ENCODE measurements at places on chromosomes 3 and 15.

DNA sequence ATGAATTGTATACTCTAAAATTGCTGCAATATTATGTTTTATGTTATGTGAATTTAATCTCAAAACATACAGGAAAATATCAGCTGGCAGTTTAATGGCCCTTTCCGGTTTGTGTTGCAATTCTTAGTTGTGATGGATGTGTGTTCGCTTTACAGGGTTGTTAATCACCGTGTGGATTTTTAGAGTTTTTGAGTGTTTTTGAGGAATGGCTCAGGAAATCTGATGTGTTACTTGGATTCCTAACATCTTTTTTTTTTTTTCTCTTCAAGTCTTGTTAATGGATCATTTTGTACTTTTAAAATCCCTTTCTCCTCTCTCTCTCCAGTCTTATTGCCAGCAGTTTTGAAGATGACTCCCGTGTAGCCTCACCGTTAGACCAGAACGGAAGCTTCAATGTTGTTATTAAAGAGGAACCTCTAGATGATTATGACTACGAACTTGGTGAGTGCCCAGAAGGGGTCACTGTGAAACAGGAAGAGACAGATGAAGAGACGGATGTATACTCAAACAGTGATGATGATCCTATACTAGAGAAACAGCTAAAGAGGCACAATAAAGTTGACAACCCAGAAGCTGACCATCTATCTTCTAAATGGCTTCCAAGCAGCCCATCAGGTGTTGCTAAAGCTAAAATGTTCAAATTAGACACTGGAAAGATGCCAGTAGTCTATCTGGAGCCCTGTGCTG, 35.7 kb downstream of the MGA start:
- DNase-seq, result peak; percentile 80

- DNase-seq, result no peak
Observed at GRCh38 chr3:112335434-112335781, 2.5 kb downstream of the CD200 start.

GRCh38 chr3:49734752-49735151, 11.0 kb upstream of the GMPPB start:
- no peak for DNase-seq

DNA sequence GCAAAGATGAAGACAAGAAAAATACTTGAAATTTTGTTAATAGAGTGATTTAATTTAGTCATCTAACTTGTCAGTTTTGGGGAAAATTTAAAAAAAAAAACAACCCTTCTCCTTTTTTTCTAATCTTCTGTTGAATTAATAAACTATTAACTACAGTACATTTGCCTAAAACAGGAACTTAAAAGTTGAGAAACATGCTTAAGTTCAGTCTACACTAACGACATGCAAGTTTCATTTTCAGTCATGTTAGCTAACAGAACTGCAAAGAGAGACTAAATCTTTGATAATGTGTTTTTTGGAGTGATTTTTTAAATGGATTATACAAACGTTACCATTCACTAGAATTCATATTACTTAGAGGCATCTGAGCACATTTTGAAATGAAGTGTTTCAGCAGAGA, 71.9 kb upstream of the MBNL1 start:
- DNase-seq, result peak; percentile 60

DNA sequence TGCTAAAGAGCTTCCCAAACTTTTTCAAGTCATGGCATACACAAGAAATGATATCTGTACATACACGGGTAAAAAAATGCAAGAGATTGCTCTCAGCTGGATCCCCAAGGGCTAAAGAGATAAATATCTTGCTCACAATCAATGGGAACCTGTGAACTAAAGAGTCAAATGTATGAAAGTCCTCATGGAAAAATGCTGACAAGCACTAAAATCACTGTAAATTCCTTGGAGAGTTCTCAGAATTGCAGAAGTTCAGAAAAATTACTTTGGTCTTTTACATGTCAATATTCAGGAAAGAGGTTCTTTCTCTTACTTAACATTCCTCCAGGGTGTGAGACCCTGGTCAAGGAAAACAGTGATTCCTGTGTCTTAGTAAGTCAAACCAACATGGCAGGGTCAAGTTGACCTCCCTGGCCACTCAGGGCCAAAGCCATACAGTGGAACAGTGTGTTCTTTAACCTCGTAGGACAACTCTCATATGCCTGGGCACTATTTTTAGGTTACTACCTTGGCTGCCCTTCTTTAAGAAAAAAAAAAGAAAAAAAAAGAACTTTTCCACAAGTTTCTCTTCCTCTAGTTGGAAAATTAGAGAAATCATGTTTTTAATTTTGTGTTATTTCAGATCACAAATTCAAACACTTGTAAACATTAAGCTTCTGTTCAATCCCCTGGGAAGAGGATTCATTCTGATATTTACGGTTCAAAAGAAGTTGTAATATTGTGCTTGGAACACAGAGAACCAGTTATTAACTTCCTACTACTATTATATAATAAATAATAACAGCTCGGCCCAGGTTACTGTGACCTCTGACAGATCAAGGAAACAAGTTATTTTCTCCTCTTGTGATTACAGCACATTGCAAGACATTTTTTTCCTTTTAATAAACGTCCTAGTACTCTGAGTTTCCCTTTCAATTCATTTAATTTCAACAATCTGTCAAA, 12.5 kb downstream of the SSR3 start:
- DNase-seq, result no peak

- no peak for DNase-seq
Observed at GRCh38 chr15:81026836-81027599, 26.3 kb downstream of the TLNRD1 start.

- DNase-seq, result no peak
Observed at GRCh38 chr3:38151667-38152265, 13.3 kb downstream of the MYD88 start.

DNA sequence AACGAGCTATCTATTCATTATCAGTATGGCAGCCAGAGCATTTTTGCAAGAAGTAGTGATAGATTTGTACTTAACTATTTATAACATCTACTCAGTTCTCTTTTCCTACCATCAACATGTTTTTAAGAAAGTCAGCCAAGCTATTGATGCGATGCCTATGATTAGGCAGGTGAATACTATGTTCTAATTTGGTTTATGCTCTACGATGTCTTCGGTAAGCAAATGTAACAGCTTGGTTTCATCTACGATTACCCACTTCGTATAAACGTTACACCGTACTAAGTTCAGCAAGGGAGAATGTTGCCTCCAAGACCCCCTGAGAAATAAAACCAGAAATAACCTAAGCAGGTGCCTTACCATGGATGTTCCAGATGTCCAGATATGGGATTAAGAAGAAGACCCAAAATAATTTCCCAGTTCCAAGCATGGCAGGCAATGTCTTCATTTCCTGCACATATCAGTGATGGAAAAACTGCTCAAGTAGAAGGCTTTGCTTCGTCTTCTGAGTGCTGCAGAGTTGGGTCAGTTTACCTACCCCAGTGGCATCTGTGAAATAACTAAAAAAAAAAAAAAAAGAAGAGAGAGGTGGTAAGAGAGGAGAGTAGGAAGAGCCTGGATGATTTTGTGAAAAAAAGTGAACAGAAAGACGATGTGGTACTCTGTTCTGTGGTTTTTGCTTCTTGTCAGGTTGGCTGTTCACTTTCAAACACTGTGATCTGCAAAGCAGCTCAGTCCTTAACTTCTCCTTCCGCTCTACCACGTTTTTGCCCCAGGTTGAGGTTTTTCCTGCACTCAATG, at the start of gene BTLA:
Gene BTLA, minus strand, starts transcription at position 559 of the 798 bp plus-strand sequence. Its CDS starts 114 bp downstream, at position 445.
- DNase-seq, result no peak

GRCh38 chr3:137105277-137105977, 147.6 kb downstream of the IL20RB start:
- peak; percentile 92 for DNase-seq

- no peak for DNase-seq
Observed at GRCh38 chr15:78996894-78997275, 52.0 kb upstream of the CTSH start.

- no peak for DNase-seq
Observed at GRCh38 chr3:44455318-44455717, 22.2 kb downstream of the ZNF445 start.

DNA sequence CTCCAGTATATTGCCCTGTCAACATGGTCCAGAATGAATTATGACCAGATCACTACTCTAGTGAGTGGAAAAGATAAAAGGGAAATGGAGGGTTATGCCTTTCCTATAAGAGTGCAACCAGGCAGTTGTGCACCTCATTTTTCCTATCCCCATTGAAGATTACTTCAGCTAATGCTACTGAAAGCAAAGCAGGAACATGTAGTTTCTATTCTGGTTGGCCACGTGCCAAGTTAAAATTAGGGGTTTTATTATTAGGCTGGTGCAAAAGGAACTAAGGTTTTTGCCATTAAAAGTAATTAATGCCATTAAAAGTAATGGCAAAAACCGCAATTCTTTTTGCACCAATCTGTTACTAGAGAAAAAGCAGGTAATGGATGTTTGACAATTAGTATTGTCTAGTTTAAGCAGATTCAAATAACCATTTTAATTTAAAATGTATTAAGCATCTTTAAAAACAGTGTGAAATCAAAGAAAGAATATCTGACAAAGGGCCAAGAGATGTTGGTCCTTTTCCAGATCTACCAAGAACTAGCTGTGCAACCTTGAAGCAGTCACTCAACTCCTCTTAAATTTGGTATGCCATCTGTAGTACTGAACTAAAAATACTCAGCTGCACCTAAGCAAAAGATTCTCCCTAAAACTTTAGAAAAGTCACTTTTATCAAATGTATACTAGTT, 567.5 kb upstream of the CCDC54 start:
- DNase-seq, result no peak

- DNase-seq, result no peak
Observed at GRCh38 chr15:25954398-25954797, 91.3 kb upstream of the ATP10A start.

- DNase-seq, result no peak
Observed at GRCh38 chr3:68667346-68667745, 265.0 kb downstream of the TAFA4 start.

DNA sequence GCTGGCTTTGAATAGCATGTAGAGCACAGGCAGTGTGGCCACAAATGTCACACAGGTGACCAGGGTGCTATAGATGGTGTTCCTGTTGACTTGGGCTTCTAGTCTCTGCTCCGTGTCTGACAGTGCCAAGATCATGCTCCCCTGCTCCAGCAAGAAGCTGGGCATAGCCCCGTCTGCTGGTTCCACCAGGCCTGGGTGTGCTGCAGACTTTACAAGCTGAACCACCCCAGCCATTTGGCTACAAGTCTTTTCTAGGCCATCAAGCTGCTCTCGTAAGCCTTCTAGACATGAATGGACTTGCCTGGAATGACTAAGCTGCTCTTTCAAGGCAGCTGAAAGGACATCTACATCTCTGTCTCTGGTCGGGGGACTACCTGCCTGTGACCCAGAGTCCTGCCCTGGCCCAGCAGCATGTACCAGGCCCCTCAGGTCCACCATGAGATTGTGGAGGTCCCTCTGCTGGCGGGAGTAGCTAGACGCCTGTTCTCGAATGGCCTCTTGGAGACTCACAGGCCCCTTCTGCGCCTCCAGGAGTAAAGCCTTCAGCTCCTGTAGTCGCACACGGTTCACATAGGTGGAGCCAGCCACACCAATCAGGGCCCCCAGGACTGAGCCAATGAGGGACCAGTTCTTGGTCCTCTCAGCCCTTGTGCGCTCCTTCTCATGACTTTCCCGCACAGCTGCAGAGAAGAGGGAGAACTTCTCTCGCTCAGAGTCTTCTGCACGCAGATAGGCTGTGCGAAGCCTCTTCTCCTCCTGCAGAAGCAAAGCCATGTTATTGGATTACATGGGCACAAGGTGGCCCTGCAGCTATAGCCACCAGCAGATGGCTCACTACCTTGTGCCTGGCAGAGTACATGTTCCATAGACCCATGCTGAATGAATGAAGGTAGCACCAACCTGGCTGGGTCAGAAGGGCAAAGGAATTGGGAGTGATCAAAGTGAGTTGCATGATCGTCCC, 2.8 kb upstream of the PLXNB1 start:
- peak; percentile 7 for DNase-seq

GRCh38 chr3:146598535-146598934, 6.6 kb downstream of the PLSCR5 start:
- no peak for DNase-seq

DNA sequence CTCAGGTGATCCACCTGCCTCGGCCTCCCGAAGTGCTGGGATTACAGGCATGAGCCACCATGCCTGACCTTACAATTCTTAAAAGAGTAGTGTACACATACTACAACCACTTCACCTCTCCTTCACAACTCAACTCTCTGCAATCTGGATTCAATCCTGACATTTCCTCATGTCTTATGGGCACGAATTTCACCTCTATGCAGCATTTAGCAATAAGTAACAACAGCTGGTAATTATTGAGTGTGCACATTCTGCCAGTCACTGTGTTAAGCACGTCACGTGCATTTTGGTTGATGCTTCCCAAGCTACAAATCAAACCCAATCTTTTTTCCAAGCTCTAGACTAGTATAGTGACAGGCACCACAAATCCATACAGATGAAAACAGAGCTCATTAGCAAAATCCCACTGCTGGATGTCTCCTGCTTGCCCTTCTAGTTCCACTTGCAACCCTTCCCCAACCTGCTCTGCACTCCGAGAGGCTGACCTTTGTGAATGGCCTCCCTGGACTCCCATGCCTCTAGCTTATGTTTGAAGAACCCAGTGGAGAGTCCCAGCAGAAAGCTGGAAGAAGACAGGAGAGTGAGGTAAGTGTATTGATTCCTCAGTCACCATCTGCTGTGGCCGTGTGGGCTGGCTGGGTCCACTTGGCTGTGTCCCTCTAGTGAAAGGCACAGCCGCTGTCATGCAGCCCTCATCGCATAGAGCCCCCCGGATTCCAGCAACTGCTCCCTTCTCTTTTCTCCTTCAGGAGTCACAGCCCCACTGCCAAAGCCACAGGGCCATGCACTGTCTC, 176.5 kb downstream of the MEX3B start:
- DNase-seq, result no peak
